Stimulated activated CD4-positive, alpha-beta T cell treated with anti-CD3 and anti-CD28 coated beads, TNF-alpha, amount 100 ng/mL, for 4 hours (primary cell): ENCODE measurements at places on chromosomes 3 and 15.

GRCh38 chr15:39134282-39134681, 446.6 kb upstream of the THBS1 start:
- DNase-seq = no peak

GRCh38 chr3:116770815-116771450, 61.4 kb downstream of the TUSC7 start:
- DNase-seq = no peak

DNA sequence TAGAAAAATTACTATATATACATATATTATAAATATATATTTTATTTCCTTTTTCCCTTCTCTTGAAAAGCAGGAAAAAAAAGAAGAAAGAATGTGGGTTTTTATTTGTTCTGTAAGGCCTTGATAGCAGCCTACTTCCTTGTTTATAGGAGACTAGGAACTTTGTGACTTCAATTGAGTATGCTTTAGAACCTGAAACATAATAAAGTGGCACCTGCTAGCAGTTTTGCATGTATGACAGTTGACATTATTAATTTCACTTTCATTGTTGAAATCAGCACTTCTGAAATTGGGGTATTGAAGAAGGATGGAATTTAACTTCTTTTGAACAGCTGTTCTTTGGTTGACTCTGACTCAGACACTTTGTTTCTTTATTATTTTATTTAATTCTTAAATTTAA, 56.9 kb downstream of the GLCE start:
- DNase-seq = no peak

GRCh38 chr3:106728315-106729098, 648.7 kb upstream of the CCDC54 start:
- DNase-seq = no peak

DNA sequence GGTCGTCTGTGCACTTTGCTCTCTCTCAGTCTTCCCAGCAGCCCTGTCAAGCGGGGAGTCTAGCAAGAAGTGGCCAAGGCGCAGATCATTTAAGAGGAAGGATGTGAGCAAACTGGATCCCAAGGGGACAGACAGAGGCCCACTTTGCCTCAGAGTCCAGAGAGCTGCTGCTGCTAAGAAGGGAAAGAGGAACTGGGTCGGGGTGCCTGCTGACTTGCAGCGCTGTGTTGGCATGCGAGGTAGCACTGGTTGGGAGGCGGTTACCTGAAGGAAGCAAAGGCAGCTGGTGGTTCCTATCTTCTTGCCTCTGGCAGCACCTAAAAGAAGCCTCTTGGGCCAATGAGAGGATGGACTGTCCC, 28.1 kb downstream of the SMAD3 start:
- no peak for DNase-seq

- no peak for DNase-seq
These were observed 133.8 kb upstream of the GMNC start for GRCh38 chr3:190996181-190996775.

GRCh38 chr15:56980473-56980872, 62.0 kb downstream of the TCF12 start:
- DNase-seq = no peak

DNA sequence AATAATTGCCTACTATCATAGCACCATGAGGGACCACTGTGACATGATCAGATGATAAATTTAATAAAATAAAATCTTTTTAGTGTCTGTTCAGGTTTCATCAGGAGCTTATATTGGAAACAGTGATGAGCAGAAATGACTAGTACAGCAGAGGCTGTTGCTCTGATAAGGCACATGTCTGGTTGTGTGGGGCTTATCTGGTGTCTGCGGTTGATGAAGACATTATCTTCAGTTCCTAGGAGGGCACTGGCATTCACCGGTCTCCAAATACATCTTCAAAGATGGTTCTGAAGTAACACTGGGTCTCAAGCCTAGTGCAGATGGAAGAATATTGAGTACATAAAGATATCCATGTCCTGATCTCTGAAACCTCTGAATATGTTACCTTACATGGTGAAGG, 125.3 kb downstream of the SUCNR1 start:
- DNase-seq = no peak

GRCh38 chr15:84611631-84612030, 10.8 kb downstream of the ZSCAN2 start:
- no peak for DNase-seq

- no peak for DNase-seq
These were observed 1.7 kb downstream of the CHDH start for GRCh38 chr3:53844262-53845102.

- no peak for DNase-seq
These were observed 105.9 kb downstream of the TP63 start for GRCh38 chr3:189737071-189737470.

DNA sequence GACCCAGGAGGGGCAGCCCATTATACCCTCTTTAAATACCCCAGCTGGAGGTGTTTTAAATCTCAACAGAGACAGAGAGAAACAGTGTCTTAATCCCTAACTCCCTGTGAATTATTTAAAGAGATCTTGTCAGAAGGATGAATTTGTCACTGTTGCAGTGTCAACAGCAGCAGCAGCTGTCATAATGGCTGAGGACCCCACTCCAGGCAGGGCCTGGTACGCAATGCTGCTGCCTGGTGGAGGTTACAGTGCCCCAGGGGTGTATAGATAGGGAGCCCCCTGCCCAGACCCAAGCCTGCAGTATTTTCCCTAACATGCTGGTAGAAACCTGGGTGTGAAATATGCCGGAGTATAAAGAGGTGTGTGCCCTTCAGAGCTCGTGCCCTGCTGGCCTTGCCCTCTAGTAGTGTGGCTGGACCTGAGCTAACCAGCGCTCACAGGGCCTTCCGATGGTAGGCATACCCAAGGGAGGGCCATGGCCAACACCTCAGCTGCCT, 143.0 kb downstream of the EPHB1 start:
- no peak for DNase-seq

DNA sequence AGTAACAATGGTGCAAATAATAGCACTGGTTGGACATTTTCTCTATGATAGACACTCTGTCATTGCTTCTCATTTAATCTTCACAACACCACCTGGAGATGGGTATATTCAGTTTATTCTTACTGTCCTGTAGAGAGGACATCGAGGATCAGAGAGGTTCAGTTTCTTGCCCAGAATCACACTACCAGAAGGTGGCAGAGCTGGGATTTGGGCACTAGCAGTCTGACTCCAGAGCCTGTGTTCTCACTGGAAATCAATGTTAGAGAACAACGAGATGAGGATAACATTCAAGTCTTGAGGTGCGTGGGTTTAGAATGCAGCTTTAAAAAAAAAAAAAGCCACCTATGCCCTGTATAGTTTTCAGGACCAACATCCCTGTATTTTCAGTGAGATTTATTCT, 127.8 kb downstream of the SYNPR start:
- no peak for DNase-seq

DNA sequence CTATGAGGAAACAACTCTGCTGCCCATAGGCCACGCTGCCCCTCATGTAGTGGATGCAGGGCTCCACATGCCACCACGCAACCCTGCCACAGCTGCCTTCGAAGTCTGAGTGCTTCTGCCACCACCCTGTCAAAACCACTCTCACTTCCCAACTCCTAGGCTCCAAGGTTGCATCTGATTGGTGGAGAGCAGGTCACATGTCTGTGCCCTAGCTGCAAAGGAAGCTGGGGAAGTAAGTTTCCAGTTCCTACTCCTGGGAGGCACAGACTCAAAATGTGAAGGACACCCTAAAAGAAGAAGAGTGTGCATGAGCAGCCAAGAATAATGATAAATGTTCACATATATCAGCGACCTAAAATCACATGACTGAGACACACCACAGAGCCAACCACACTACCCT, 31.9 kb upstream of the TICRR start:
- DNase-seq = no peak
